ENCODE measurements at places on chromosomes 5 and 9. TPM values are rescaled to one million over a fixed set of nuclear protein-coding genes. Genes with fewer than 3 reads are reported as not detected.

DNA sequence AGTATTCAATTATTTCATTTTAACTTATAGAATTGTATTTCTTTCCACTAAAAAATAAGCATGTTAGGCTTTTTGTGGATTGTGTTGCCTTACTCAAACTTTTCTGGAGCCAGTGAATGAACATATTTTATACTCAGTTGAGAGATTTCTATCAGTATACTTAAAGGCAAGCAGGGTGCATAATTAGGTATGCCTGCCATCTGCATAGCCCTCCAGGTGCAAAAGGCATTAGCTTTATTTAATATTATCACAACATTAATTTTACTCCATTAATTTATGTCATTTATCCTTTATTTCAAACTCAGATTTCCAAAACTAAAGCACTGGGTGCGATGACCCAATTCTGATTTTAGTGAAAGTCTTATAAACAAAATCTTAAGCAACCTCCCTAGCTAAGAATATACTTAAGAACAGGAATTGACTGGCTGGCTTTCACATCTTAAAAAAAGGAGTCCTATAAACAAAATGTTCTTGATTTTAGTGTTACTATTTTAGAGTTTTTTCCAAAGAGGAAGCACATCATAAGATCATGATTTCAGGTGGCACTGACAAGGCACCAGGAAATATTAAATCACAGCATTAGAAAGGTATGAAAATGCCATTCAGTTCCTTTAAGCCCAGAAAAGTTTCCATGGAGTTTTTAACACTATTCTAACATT, 178.4 kb downstream of the MPDZ start:
- DNase-seq = no peak

DNA sequence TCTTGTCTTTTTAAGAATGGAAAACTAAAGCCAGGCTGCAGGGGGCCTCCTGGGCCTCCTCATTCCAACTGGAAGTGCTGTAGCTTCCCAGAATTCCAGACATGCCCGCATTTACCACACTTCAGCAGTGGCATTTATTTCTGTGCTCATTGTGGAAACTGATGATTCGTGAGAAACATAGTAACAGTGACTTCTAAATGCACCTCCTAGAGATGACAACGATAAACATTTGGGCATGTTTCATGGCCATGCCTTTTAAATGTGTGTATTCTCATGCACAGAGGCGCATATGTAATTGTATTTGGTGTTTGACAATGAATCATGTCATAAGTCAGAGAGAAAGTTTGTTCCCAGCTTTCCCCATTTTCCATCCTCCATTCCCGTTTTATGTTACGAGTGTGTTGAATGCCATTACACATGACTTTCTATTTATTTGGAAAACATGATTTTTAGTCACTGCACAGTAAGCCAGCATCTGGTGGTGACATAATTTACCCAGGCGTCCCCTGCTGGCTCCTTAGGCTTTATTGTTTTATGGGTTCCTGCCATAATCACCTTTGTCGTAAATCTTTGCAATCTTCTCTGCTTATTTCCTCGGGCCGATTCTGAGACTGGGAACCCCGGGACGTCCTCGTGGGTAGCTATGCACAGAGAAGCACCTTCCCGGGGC, 68.8 kb upstream of the FCN2 start:
- no peak for DNase-seq

Gene GFM2
- total RNA-seq = 51.9 TPM

GRCh38 chr5:133311176-133311575, 259.4 kb downstream of the HSPA4 start:
- DNase-seq = no peak

- DNase-seq = peak; percentile 53
Measured at GRCh38 chr5:33997331-33997983, 10.4 kb downstream of the AMACR start.

DNA sequence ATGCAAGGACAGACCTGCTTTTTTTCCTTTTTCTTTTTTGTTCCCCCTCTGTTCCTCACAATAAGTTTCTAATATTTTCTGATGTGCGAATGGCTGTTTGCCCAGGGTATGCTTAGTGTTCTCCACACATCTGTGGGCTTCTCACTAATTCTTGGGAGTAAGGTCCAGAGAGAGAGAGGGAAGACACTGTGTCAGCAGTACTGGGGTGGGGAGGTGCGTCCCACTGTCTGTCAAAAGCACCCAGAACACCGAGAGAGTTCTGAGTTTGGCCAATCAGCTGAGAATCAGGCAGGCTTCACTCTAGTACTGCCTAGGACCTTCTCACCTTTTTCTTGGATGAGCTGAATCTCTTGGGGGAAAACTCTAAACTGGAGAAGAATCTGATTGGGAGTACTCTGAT, 61.8 kb downstream of the ELL2 start:
- no peak for DNase-seq

- DNase-seq = no peak
Measured at GRCh38 chr5:116509483-116510244, 65.0 kb downstream of the SEMA6A start.

DNA sequence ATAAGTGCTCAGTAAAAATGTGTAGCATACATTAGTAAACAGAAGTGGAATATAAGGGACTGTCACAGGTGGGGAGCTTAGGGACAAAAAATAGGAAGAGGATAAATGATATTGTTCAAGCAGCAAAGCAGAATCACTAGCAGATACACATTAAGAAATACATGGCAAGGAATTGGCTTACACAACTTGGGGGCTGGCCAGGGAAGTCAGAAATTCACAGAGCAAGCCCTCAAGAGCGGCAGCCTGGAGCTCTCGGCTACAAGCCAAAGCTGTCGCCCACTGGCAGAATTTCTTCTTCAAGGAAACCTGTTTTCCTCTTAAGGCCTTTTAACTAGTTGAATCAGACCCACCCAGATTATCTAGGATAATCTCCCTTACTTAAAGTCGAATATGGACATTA, 73.0 kb upstream of the SMIM23 start:
- DNase-seq = no peak

DNA sequence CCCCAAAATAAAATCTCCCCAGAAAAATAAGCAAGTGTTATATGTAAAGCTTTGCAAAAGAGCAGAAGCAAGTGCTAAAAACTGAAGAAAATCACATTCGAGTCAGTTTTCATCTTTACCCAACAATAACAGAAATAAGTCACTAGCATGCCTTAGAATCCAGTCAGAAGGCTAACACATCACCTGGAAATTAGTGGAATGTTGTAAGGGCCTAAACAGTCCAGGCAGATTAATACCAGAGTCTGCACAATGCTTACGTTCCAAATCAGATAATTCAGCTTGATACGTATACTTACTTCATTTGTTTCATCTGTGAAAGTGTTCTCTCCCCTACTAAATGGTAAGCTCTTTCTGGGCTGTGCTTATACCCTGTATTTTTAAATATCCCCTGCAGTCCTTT, 42.7 kb downstream of the SUSD1 start:
- DNase-seq = no peak

GRCh38 chr5:148846930-148847329, 20.5 kb downstream of the ADRB2 start:
- no peak for DNase-seq

- no peak for DNase-seq
Measured at GRCh38 chr9:93624977-93625376, 48.6 kb downstream of the PHF2 start.

GRCh38 chr5:85017261-85017660, 632.6 kb upstream of the EDIL3 start:
- DNase-seq = no peak

- no peak for DNase-seq
Measured at GRCh38 chr5:127805448-127805847, 102.3 kb downstream of the CCDC192 start.

GRCh38 chr9:134683714-134684374, 42.2 kb downstream of the COL5A1 start:
- no peak for DNase-seq

GRCh38 chr9:131874447-131874846, 134.6 kb upstream of the RAPGEF1 start:
- DNase-seq = no peak

Gene PCDHA11
- not detected for total RNA-seq

Gene TLX3
- total RNA-seq = not detected

DNA sequence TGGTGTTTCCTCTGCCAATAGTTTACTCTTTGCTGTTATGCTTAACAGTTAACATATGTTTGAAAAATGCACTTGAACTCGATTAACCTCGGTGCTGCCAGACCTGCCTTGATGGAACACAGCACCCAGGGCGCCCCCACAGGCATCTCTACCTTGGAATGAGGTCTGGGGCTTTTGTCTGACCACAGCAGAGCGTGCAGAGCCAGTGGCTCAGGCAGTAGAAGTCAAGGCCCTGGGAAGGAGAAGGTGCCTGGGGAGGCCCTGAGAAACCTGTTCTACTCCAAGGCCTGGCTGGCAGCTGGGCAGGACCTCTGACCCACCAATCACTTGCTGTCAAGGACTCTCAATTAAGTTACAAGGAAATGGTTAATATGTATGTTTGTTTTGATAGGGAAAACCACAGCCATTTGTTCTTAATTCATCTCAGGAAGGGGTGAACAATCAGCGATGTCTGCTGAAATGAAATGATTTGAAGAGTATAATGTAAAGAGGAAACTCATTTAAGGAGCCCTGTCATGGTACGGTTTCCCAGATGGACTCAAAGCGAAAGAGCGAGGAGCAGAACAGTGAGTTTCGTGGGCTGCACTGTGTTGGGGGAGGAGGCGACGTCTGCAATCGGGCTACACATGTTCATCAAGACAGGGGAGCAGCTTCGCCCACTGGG, 21.9 kb downstream of the MACROH2A1 start:
- DNase-seq = no peak

- DNase-seq = no peak
Measured at GRCh38 chr9:108002371-108002956, 512.9 kb upstream of the KLF4 start.

DNA sequence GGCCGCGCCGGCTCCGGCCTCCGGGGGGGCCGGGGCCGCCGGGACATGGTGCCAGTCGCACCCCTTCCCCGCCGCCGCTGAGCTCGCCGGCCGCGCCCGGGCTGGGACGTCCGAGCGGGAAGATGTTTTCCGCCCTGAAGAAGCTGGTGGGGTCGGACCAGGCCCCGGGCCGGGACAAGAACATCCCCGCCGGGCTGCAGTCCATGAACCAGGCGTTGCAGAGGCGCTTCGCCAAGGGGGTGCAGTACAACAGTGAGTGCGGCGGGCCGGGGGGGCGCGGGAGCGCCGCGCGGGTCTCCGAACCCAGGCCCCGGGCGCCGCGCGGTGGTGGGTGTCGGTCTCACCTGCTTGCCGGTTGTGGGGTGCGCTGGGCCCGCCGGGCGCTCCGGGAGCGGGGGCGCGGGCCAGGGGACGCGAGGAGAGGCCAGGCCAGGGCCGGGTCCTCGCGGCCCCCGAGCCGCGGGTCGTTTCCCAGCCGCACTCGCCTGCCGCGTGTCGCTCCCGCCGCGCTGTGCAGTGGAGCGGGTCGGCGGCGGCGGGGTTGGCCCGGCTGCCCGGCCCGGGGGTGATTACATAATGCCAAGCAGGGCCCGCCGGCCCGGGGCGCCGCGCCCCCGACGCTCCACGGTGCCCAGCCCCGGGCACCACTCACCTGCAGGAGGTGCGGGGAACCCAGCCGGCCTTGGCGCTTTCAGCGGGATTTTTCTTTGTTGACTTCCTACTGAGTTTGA, 492 bp downstream of the RABL6 start:
- DNase-seq = no peak

DNA sequence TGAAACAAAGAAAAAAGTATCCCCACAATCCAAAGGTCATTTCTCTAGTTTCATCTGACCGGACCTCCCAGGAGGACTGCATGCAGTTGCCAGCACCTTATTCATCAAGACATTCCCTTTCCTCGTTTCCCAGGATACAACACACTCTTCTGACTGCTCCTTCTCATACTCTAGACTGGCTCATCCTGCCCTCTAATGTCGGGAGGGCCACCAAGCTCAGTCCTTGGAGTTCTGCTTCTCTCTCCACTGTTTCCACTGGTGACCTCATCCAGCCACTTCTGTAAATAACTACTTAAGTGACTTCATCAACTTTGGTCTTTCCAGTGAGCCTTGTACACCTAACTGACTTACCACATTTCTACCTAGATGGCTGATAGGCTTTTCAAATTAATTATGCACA, 179.1 kb downstream of the EPB41L4A start:
- DNase-seq = no peak

DNA sequence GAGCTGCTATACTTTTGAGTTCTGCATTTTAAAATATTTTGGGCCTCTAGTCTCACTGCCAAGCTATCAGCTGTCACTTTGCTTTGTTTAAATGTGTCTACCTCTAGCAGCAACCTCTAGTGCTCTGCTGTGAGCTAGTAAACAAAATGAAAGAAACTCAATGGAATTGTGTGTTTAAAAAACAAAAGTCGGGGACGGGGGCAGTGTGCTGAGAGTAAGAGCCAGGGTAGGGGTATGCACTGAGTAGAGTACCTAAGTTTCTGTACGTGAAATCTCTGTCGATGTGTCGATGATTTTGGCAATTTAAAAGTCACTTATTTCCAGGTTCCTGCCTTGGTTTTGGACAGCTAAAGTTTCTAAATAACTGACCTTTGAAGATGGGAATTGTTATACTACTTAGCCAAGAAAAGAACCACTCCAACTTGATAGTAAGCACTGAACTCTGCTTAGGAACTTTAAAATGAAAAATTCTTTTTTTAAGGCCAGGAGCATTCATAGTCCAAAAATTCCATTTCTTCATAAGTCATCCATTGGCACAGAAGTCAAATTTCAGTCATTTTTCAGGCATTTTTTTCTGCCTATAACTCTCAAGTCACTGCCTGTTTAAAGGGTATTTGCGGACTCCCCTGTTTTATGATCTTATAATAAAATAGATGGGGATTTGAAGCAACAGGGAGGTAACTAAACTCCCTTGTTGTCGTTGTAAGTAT, 111.5 kb downstream of the SAXO1 start:
- DNase-seq = no peak

Gene RASGEF1C
- 0.49 TPM for total RNA-seq

- no peak for DNase-seq
Measured at GRCh38 chr5:177432143-177432838, 5.8 kb downstream of the GRK6 start.

- DNase-seq = no peak
Measured at GRCh38 chr9:137639303-137640051, 20.7 kb downstream of the EHMT1 start.

- no peak for DNase-seq
Measured at GRCh38 chr5:123785162-123786071, 273.4 kb downstream of the CSNK1G3 start.

Gene BSPRY
- 0.12 TPM for total RNA-seq

- DNase-seq = no peak
Measured at GRCh38 chr5:169860585-169860984, 119.7 kb downstream of the INSYN2B start.

Gene CHMP5
- 94.5 TPM for total RNA-seq

- no peak for DNase-seq
Measured at GRCh38 chr5:7453947-7454346, 58.0 kb downstream of the ADCY2 start.

Measured in NCI-H460 (cell line).